ENCODE measurements at places on chromosomes 12 and 14. TPM values are rescaled to one million over a fixed set of nuclear protein-coding genes. Genes with fewer than 3 reads are reported as not detected.

SLC2A13 gene
- total RNA-seq = 5.5 TPM

- peak; percentile 31 for DNase-seq
These were observed 37.0 kb downstream of the LIMA1 start for GRCh38 chr12:50246197-50246865.

DNA sequence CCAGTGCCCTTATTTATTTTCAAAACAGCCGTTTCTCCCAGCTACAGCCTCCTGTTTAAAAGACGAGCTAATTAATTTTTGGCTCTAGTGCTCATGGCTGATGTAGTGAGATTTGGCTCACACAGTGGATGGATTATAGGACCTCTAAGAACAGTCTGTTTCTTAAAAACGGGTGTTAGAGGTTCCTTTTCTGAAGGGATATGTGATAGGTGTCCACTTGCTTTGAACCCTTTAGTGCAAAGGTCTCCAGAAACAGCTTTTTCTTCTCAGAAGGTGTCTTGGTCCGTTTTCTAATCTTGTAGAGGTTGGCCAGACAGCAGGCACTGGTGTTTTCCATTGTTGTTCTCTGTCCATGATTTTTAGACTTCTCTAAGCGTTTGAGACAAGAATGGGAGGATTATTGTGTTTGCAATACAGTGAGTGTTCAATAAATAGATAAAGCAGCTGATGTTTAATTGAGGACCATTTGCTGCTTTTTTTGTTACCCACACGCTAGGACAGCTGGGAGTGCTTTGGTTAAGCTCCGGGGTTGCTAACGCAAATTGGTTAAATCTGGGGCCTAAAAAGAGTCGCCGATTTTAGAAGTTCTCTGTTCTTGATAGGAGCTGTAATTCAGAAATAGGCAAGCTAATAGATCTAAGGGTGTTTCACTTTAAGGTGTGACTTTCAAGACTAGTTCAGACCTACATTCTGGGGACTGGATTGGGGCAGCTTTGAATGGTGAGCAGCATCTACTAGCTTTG is 1.0 kb downstream of the BORCS5 start:
- peak; percentile 39 for DNase-seq

OTX2 gene
- not detected for total RNA-seq

SOX5 gene
- total RNA-seq = not detected

- DNase-seq = no peak
These were observed 12.0 kb downstream of the C12orf75 start for GRCh38 chr12:105342464-105342863.

Data from myocyte (in vitro differentiated cells).